Fibroblast of lung (primary cell): ENCODE measurements at places on chromosomes 7 and 10.
A peak's percentile ranks its signal among the peaks of the same experiment; 100 is the strongest.

DNA sequence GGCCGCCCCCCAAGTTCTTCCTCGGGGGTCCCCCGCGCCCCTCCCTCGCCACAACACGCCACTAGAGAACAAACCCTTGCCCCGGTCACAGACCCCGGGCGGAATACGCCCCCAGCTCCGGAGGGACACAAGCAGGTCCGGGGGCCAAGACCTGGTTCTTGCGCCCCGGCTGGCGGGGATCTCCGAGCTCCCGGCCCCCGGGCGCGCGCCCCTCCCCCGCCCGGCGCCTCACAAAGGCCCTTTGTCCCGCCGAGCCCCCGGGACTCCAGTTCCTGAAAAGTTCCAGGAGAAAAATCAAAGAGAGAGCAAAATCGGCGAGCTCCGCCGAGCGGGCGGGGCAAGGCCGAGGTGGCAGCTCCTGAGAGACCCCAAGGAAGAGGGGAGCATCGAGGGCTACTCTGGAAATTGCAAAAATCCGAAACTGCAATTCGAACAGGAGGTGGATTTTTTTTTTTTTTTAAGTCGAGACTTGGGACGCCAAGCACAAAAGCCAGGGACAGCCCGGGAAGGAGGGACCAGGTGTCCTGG is 4.0 kb downstream of the TNRC18 start:
- no peak for DNase-seq

GRCh38 chr10:73875139-73875475 is 752 bp upstream of the CAMK2G start:
- no peak for DNase-seq

- no peak for DNase-seq
Measured at GRCh38 chr7:29847496-29847895, 41.2 kb downstream of the WIPF3 start.

DNA sequence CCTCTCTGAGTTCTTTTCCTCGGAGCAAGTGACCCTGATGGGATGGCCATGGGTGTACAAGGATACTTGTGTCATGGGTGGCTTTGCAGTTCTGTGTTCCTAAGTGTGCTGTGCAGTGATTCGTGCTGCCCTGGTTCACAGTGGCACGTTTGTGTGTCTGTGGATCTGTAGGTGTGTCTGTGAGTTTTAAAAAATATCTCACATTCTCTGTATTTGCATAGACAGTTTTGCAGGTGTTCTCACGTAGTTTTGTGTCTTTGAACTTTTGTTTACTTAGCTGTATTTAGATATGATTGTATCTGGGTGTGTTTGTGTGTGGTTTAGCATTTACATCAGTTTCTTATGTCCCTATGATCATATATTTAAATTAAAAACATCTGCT is 3.7 kb downstream of the ZNF775 start:
- DNase-seq: no peak

DNA sequence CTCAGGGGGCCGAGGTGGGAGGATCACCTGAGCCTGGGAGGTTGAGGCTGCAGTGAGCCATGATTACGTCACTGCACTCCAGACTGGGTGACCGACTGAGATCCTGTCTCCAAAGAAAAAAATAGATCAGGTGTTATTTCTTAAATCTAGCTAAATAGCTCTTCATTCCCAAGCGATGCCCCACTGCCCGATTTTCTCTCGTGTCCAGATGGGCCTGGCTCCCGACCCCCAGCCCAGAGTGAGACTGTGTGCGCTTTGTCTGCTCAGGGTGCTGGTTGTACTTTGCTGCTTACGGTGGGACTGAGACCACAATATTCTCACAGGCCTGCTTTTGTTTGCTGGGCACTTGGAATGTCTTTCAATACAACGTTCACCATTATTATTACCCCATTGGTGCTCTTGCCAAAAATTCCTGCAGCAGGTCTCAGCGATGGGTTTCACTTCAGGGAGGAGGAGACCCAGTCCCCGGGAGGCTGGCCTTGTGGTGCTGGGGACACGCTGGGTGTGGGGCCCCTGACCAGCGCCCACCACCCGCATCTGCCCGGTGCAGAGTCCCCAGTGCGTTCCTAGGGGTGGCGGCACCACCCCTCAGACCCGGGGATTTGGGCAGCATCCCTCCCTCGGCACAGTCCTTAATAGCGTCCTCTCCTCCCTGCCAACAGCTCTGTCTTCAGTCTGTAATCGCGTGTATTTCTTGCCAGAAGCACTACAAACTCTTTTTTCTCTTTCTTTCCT is 20.4 kb upstream of the DPYSL4 start:
- DNase-seq: no peak

DNA sequence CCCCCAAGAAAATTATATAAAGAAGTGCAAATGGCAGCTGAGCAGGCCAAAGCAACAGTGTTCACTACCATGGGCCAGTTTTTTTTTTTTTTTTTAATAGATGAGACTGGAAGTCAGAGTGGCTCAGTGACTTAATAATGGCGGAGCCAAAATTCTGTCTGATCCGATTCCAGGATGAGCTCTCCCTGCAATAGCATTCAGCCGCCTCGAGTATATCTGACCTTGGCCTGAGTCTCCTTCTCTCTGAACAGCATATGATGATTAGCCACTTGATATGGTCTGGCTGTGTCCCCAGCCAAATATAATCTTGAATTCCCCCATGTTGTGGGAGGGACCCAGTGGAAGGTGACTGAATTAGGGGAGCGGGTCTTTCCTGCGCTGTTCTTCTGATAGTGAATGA is 76.7 kb upstream of the PRLHR start:
- DNase-seq: no peak

DNA sequence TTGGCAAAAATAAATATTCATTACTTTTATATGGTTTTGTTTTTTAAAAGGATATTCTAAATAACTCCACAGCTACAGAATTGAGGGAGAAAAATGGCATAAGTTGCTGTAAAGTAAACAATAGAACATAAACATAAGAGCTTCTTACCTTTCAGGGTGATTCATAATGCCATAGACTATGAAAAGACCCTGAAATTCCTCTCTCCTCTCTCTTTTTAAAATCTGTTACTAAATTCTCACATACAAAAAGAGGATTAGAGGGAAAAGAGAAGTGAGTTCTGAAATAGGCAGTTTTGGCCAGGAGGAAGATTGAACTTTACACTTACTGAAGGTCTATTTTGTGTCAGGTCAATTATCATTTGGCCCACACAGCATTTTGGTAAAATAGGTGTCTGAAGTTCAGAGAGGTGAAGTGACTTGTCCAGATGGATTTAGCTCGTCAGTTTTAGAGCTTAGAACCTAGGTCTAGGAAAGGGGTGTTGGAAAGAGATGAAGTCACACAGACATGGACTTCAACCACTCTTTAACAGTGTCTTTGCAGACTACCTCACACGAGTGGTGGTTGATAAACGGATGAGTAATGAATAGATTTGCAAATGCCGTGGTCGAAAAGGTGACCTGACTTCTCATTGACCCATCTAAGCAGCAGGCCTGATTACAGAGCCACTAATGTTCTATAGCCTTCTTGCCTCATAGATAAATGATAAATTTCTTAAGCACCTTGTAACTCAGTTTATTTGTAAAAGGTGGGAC is 190.6 kb upstream of the CCDC6 start:
- peak; percentile 39 for DNase-seq

GRCh38 chr7:33463131-33463530 is 333.8 kb downstream of the BBS9 start:
- DNase-seq: no peak

DNA sequence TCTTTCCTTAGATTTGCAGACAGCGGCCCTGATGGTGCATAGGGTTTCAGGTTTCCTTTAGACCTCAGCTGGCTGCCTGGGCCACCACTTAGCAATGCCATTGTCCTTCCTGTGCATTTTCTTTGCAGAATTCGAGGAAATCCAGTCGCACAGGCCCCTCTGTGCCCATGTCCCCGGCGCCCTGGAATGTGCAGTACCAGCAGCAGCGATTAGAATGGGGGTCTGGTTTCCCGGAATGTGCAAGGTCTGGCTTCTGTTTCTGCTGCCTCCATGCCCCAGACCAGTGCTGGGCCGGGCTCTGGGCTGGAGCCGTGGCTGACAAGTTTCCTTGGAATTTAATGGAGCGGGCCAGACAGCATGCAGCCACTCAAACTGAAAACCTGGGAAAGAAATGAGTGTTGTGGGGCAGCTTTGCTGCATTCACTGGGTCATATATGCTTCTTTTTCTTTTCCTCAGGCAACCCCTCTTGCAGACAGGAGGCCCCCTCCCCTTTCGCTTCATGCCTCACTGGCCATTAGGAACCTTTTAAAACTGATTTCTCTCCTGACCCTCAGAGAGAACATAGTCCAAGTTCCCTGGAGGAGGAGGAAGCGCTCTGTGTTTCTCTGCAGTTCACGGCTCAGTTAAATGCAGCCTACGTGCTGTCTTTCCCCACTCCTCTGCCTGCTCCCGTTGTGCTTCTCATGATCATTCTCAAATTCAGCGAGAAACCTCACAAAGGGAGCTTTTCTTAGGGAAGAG is 14.4 kb downstream of the HTRA1 start:
- peak; percentile 31 for DNase-seq

GRCh38 chr7:98463837-98464557 is 63.1 kb upstream of the BAIAP2L1 start:
- DNase-seq: no peak

DNA sequence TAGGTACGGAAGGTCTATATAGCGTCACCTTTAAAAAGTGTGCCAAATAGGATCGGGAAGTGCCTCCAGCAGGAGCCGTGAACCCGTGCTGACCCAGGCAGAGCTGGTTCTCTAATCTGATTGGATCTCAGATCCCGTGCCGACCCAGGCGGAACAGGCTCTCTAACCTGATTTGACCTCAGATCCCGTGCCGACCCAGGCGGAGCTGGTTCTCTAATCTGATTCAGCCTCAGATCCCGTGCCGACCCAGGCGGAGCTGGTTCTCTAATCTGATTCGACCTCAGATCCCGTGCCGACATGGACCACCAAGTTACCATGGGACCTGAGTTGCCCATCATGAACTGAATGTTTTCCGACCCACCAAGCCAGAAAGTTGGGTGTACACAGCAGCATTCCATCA is 463.9 kb downstream of the PTPRN2 start:
- no peak for DNase-seq

GRCh38 chr10:84543948-84544347 is 215.6 kb downstream of the CCSER2 start:
- DNase-seq: no peak

DNA sequence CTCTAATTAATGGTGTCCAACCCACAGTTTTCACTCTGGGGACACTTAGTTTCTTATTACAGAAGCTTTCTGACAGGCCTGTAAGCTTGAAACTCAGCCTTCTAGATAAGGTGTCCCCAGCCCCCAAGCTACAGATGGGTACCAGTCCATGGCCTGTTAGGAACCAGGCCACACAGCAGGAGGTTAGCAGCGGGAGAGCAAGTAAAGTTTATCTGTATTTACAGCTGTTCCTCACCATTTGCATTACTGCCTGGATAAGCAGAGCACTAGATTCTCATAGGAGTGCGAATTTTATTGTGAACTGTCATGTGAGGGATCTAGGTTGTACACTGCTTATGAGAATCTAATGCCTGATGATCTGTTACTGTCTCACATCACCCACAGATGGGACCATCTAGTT is 93.7 kb downstream of the TMEM26 start:
- DNase-seq: no peak
